Pulmonary artery endothelial cell (primary cell): ENCODE measurements at places on chromosomes 2 and 18.

DNA sequence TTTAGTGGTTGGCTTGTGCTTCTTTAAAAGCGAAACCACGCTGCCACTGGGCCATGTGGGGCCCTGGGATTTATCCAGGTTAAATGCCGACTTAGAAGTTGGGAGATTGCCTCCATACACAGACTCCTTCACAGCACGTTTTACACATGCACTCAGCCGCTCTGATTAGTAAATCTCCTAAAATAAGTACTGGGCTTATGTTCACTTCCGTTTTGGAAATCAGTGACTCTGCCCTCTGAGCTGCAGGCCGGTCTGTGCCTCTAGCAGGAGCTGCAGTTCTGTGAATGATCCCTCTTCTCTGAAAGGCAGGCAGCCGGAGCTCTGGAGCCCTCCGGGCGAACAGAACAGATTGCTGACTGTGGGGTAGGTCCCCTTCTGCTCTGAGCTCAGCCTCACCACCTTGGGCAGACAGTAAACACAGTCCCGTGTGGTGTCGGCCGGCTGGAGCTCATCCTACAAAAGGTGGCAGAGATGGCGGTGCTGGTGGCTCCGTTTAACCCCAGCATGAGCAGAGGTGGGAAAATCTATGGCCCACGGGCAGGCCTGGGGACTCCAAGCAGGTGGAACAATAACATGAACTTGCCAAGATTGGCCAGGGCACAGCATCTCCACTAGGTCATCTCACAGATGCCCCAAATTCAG is 9.8 kb upstream of the RAB17 start:
- DNase-seq, result no peak

- no peak for DNase-seq
Measured at GRCh38 chr2:44740678-44741077, 200.8 kb upstream of the SIX3 start.

DNA sequence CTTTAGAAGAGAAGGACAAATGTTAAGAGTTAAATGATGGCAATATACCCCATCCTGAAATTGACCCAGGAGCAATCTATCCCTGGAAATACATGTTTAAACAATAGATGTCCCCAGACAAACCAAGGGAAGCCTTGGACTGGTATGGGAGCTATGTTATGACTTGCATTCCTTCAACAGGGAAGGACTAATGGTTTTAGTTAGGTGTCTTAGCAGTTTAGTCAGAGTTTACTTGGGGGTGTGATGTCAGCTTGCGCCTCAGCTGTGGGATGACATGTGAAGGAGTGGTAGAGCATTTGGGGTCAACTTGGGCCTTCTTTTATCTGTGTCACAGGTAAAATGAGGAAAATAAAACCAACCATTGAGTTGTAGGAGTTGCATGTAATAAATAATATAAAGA is 36.8 kb downstream of the SPC25 start:
- DNase-seq, result no peak

DNA sequence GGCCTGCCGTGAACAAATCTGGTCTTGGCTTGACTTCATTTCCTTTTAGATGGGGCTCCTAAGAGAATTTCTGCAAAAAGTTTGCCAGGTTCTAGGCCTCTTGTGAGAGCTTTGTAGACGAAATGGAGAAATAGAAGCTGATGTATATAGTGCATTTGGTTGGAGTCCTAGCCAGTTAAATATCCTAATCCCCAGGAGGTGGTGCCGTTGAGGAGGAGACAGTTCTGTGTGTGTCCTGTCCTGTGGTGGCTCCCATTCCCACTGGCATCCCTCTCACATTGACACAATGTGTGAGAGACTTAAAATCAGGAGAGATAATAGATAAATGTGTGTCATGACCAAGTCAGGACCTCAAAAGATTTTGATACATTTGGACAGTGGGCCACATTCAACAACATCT is 34.6 kb upstream of the DNER start:
- no peak for DNase-seq

DNA sequence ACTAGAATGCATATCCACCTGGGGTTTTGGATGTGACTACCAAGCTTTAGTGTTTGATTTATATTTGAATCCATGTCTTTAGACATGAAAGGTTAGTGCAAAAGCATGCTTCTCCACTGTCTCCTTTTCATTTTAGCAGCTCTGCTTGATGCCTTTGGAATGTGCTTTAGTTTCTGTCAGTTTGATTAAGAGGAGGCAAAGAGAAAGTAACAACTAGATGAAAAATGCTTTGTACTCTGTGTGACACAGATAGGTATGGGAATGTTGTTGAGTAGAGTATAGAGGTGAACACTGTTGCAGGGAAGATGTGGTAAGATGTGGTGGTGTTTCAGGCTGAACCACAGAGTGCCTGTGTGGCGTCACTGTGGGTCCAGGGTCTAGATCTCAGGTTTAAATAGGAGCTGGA is 19.8 kb downstream of the PIK3C3 start:
- no peak for DNase-seq

DNA sequence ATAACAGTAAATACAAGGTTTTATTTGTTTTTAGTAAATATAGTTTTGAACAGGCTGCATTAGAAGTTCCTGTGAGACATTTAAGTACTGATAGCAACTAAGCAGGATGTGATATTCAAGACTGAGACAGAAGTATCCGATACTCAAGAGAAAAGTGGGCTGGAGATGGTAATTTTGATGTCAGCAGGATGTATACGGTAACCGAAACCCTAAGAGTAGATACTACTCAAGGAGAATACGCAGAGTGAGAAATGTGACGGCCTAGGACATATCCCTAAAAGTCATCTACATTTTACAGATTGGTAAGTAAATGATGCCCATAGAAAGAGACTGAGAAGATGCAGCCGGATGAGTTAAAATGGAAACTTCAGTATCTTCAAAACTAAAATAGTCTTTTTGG is 115.4 kb downstream of the GORASP2 start:
- DNase-seq, result no peak

DNA sequence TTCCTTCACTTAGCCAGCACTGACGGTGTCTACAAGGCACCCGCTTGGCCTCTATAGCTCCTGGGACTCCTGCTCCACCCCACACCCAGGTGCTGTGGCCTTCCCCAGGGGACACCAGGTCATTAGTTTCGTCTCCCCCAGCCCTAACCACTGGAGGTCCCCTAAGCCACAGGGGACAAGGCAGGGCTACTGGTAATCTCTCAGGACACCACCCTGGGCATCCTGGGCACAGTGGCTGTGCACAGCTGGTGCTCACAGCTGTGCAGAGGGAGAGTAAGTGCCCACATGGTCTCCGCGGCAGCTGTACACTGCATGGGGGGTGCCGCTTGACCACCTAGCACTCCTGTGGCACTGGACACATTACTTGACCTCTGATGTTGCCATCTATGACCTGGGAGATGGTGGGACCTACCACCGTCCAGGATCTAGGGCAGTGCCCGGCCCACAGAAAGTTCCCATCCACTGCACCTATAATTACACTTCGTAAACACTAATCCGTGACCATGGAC is 134.0 kb downstream of the HDAC4 start:
- no peak for DNase-seq

GRCh38 chr2:180336550-180336949 is 329.5 kb upstream of the CWC22 start:
- no peak for DNase-seq

- no peak for DNase-seq
Measured at GRCh38 chr2:239566995-239567568, 166.3 kb upstream of the HDAC4 start.
